ENCODE measurements at places on chromosomes 7 and 10.

GRCh38 chr10:44258460-44259089 is 126.3 kb downstream of the CXCL12 start:
- DNase-seq, result no peak

DNA sequence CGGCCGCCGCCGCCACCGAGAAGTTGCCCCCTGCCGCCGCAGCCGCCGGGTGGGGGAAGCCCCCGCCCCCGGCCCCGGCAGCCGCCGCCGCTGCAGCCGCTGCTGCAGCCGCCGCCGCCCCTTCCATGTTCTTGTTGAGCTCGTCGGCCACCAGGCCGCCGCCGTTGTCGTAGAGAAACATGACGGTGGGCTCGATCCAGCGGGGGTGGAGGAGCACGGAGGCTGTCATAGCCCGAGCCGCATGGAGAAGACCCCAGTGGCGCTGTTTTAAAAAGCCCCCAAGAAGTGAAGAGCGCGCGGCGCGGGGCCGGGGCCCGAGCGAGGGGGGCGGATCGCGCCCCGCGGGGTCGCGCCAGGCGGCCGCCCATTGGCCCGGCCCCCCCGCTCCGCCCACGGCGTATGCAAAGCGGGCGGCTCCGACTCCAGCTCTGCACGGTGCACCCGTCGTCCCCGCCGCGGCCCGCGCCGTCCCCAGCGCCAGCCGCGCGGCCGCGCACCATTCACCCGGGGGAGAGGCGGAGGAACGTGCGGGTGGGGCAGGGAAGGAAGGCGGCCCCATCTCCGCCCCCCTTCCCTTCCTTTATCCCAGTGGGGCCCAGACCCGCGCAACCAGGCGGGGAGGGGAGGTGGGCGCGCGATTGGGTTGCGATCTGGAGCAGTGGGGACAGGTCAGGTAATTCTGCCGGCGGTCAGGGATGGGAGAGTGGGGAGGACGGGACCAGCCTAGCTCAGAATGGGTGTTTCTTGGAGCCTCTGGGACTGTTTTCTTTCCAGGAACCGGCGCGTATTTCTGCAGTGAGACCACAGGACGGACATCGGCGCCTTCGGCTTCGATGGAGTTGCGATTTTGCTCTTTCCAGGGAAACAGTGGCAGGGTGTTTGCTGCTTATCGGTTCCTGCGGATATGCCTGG is at the start of gene HOXA13:
Gene HOXA13 (minus strand): TSS at position 243 of the 912 bp plus-strand sequence. CDS start 14 bp downstream, at position 229.
- peak; percentile 83 for DNase-seq

DNA sequence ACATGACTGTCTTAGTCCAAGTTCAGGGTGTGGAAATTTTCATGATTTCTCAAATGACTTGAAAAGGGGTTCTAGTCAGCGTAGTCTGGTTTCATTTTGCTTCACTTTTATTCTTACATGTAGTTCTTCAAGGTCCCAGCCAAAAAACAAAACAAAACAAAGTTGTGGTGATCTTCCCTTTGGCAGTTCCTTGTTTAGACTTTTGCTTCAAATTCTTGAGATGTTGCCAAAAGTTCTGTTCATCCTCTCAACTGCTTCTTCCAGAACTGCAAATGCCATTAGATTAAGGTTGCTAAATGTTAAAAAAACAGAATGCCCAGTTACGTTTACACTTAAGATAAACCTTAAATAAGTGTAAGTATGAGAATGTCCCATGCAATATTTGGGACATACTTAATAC is 370.8 kb upstream of the LRRTM3 start:
- no peak for DNase-seq

- DNase-seq, result no peak
Measured at GRCh38 chr7:15559416-15559928, 2.3 kb downstream of the AGMO start.

DNA sequence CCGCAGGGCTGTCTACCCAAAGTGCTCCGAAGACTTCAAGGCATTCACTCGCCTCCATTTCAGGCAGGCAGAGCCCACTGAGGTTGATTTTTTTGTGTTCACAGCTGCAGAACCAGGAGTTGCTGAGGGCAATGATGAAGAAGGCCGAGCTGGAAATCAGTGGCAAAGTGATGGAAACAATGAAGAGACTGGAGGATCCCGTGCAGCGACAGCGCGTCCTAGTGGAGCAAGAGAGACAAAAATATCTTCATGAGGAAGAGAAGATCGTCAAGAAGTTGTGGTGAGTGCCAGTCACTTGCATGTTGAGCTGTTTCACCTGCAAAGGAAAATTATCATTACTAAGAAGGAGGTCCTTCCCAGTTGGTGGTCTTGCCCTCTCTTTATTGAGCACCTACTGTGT is 210.5 kb downstream of the ARHGAP21 start:
- no peak for DNase-seq

- DNase-seq, result no peak
Measured at GRCh38 chr7:7830122-7830878, 111.9 kb upstream of the RPA3 start.

DNA sequence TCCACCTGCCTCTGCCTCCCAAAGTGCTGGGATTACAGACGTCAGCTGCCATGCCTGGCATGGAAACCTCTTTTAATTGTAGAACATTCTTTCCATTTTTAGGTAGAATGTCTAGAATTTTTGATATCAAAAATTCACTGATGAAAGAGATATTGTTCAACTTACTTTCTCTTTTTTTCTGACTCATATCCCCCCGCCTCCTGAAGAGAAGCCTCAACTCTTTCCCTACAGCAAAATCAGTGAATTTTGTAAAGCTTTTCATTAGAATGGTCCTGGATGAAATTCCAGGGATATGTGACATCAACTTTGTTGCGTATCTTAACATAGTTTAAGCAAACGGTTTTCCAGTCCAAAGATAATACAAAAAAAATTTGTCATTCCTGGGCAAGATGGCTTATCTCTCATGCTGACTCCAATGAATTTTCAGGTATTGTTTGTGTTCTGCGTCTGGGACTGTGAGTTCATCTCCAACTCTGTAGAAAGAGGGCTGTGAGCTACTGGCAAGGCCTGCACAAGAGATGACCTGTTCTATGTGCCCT is 256.8 kb downstream of the BMPER start:
- DNase-seq, result no peak

- no peak for DNase-seq
Measured at GRCh38 chr7:35828817-35829216, 28.0 kb downstream of the SEPTIN7 start.

DNA sequence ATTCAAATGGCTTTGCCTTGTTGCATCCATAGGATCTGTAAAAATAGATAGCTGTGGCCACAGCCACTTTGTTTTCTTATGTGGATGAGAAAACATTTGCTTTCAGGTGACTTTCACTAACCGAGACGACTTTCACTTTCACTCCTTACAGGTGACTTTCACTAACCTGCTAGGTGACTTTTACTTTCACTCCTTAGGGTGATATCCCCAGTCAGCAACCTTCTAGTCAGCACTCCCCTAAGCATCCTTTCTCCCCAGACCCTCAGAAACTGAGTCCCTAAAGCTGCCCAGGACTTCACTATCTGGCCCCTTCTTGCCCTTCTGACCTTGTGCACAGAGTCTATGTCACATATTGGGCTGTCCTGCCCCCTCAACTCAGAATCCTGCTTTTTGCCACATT is 177.5 kb downstream of the RELN start:
- no peak for DNase-seq

GRCh38 chr10:78197628-78198272 is 164.1 kb downstream of the RPS24 start:
- no peak for DNase-seq

DNA sequence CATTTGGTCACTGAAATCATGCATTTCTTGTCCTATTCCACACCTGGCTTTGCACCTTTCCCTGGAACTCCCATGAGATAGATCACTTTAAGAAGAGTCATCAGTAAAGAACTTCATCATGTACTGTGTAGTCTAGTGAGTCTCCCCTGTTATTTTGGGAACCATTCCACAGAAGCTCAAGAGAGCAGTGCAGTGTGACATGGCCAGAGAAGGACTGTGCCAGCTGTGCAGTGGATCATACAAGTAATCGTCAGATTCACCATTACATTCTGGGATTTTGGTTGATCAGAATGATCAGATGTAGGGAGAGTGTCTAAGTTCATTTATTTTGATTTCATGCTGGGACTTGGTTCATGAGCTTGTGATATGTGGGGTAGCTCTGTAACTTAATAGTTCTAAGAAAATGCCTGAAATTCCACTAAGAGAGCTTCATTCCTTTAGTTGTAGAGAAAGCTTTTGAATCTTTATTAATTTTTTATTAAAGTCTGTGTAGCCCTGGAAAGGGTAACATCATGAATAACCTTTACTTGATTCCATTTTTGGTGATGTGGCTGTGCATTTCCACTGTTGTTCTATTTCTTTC is 166.8 kb downstream of the SUGCT start:
- DNase-seq, result no peak

- DNase-seq, result no peak
Measured at GRCh38 chr10:43817368-43817767, 168.7 kb upstream of the ZNF32 start.

GRCh38 chr10:115974816-115975430 is 298.1 kb downstream of the GFRA1 start:
- DNase-seq, result no peak

DNA sequence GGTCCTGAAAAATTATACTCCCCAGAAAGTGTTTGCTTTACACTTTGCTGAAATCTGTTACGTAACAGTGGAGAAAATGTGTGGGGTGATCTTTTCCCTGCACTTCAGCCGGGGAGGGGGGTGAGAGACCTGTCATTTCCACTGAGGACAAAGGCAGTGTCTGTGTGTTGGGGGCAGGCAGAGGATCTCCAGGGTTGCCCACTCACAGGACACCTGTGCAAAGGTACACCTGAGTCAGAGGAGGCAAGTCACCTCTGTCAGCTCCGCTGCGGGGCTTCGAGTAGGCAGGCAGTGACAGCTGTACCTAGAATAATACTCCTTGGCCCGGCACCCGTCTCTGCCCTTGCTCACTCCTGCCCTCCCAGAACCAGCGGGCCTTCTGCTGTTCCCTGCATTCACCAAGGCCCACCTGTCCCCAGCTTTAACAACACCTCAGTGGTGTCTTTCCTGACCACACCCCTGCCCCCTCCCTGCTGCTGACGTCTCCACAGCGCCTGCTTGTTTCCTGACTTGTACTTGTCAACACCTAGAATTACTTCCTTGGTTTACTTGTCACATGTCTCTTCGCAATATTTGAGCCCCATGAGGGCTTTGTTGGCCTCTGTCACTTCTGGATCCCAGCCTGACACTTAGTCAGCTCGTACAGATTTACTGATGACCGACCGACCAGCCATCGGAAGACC is 159.2 kb downstream of the NEURL1 start:
- no peak for DNase-seq

DNA sequence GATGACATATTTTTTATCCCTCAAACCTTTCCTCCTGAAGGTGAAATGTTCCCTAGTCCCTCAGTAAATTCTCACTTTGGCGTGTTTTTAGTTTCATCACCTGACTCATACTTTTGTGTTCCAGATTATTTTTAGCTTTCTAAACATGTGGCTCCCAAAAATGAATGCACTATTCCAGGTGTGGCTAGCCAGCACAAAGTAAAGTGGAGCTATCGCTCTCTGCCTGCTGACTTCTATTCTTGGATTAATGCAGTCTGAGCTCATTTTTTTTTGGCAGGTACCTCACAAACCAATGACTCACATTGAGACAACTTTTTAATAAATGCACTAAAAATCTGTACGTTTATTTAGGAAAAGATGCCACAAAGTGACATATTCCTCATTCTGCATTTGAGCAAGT is 58.8 kb upstream of the LANCL2 start:
- no peak for DNase-seq

- no peak for DNase-seq
Measured at GRCh38 chr7:94444813-94445212, 50.1 kb downstream of the COL1A2 start.

DNA sequence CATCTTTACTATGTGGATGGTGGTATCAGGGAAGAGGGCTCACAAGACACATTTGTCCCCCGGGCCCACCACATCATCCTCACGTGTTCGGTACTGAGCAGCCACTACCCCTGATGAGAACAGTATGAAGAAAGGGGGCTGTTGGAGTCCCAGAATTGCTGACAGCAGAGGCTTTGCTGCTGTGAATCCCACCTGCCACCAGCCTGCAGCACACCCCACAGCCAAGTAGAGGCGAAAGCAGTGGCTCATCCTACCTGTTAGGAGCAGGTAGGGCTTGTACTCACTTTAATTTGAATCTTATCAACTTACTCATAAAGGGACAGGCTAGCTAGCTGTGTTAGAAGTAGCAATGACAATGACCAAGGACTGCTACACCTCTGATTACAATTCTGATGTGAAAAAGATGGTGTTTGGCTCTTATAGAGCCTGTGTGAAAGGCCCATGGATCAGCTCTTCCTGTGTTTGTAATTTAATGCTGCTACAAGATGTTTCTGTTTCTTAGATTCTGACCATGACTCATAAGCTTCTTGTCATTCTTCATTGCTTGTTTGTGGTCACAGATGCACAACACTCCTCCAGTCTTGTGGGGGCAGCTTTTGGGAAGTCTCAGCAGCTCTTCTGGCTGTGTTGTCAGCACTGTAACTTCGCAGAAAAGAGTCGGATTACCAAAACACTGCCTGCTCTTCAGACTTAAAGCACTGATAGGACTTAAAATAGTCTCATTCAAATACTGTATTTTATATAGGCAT is 9.1 kb upstream of the CSGALNACT2 start:
- no peak for DNase-seq
